ENCODE measurements at places on chromosomes 4 and X.

GRCh38 chr4:169151671-169152070, 119.1 kb downstream of the SH3RF1 start:
- DNase-seq: peak; percentile 19

- DNase-seq: no peak
Observed at GRCh38 chrX:153829799-153830639, at the start of gene PDZD4. TSS of gene PDZD4 (minus strand) at chrX:153830544. CDS start at chrX:153830298, 246 bp downstream.

- DNase-seq: no peak
Observed at GRCh38 chr4:19375931-19376330, 875.8 kb upstream of the SLIT2 start.

DNA sequence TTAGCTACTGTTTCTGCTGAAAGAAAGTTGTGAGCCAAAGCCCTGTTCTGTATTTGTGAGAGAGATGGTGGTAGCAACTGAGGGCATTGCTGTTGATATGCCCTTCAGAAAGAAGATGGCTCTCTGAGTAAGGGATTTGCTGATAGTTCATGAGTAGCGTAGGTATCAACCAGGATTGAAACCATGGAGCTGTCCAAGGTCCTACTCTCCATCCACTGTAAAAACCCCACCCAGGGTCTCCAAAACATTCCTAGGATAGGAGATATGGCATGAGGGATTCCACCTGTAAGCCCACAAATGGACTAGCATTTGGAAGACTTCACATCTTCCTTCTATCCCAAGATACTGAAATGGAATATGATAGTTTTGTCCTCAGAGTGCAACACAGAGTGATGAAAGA, 277.1 kb upstream of the PRKX start:
- DNase-seq: no peak

DNA sequence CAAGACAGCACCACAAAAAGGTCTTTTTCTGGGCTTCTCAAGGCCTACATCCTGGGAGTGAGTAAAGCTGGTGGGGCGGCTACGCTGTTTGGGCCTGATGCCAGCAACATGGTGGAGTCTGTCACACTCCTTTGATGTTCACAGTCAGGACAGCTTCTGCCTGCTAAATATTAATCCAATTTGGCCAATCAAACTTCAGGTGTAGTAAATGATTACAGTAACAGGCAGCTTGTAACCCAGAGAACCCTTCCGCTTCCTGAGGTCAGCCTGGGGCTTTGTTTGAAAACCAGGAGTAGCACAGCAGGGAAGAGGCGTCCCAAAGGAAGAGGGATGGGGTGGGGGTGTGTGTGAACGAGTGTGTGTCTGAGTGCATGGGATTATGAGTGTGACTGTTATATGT, 220.4 kb downstream of the MAML3 start:
- DNase-seq: no peak

DNA sequence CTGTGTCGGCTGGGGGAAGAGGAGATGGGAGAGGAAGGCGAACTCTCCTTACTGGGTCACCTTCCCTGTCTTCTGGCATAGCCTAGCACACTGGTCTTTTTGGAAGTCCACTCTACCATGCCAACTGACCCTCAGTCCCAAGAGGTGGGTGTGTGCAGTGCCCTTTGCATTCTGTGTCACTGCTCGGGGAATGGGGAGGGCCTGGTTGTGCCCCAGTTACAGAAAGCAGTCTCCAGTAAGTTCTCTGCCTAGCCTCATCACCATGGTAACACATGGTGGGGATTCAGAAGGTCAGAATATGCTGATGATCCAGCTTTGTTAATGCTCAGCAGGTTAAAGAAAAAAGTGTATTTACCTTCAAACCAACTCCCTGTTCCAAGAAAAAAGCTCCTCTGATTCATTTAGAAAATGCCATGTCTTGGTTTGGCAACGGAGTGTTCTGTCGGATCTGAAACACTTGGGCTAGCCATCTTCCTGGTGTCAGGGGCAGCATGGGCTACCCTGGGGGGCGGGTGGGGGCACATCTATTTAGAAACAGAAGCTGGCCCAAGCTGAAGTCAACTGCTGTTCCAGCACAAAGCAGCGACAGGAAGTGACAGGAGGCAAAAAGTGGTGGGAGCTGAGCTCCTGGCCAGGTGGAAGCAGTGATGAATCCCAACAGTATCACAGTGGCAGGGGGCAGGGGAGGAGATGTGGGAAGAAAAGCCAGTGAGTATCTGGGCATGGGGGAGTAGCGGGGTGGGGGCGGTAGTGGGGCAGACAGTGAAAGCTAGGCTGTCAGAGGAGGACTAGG, 37.0 kb downstream of the NSG1 start:
- no peak for DNase-seq

All from ELR (cell line).